IPS DF 19.7 (cell line): ENCODE measurements at places on chromosomes 3 and 15.

- DNase-seq, result no peak
Observed at GRCh38 chr3:196793246-196793645, 53.6 kb downstream of the PAK2 start.

DNA sequence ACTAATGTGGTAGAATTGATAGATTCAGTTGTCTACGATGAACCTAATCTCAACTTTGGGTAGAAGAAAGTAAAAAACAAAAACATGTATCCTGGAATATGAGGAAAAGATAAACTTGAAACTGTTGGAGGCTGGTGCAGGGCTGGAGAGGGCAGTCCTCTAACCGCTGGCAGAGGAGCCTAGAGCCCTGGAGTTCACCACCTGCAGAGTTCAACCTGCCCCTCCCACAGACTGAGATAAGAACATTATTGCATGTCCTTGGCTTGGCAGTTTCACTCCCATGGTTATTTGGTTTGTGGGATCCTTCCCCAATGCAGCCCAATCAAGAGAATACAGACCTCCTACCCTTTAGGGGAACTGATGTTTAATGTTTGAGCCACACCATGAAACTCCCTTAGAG lies 53.2 kb upstream of the GATM start:
- DNase-seq, result no peak

DNA sequence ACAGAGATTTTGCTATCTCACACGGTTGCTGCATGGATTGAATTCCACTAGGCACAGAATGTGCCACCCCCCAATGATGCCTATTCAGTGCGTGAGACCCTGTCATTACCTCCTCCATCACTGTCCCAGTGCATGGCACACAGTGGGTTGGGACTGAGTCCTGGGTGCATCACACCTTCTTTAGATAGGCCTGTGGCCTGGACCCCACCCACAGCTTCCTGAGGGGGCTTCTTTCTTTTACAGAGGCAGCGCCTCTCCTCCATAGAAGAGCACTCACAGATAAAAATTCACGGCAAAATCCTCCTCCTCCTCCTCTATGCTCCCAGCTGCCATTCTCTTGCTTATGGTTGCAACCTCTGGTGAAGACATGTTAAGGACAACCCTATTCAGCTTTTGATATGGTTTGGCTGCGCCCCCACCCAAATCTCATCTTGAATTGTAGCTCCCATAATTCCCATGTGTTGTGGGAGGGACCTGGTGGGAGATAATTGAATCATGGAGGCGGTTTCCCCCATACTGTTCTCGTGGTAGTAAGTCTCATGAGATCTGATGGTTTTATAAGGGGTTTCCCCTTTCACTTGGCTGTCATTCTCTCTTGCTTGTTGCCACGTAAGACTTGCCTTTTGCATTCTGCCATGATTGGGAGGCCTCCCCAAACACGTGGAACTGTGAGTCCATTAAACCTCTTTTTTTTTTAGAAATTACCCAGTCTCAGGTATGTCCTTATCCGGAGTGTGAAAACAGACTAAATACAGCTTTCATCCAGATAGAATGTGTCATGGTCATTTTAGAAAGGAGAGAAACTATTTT lies 147.6 kb downstream of the KLF13 start:
- DNase-seq, result no peak

GRCh38 chr15:99207672-99208071 lies 41.7 kb downstream of the TTC23 start:
- no peak for DNase-seq

DNA sequence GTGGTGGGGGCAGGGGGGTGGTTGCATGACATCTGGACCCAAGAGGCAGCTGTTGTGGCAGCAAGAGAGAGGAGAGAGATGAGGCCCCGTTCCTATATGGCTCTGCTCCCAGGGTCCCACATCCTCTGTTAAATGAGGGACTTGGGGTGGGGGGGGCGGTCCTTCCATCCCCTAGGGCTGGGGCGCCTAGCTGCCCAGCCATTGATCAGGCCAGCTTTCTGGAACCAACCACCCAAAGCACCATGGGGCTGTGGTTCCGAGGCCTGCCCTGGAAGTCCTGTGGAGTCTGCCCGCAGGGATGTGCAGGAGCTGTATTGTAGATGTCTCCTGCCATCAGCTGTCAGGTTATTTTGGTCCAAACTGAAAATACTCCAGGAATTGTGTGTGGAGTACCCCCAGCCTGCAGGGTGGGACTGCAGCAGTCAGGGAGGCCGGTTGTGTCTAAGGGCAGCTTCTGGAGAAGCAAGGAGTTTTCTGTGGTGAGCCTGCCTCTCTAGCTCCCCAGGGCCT lies 5.2 kb downstream of the FURIN start:
- DNase-seq, result no peak

DNA sequence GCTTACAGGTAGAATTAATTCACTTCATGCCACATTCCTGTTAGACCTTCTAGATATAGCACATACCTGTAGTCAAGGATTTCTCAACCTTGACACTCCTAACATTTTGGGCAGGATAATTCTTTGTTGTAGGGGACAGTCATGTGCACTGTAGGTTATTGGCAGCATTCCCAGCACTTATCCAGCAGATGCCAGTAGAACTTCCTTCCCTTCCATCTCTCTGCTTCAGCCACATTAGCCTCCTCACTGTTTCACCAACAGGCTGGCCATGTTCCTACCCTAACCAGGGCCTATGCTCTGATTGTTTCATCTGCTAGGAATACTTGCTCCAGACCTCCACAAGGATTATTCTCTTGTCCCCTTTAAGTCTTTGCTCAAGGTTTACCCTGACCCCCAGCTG lies 68.0 kb upstream of the STAC start:
- peak; percentile 2 for DNase-seq

DNA sequence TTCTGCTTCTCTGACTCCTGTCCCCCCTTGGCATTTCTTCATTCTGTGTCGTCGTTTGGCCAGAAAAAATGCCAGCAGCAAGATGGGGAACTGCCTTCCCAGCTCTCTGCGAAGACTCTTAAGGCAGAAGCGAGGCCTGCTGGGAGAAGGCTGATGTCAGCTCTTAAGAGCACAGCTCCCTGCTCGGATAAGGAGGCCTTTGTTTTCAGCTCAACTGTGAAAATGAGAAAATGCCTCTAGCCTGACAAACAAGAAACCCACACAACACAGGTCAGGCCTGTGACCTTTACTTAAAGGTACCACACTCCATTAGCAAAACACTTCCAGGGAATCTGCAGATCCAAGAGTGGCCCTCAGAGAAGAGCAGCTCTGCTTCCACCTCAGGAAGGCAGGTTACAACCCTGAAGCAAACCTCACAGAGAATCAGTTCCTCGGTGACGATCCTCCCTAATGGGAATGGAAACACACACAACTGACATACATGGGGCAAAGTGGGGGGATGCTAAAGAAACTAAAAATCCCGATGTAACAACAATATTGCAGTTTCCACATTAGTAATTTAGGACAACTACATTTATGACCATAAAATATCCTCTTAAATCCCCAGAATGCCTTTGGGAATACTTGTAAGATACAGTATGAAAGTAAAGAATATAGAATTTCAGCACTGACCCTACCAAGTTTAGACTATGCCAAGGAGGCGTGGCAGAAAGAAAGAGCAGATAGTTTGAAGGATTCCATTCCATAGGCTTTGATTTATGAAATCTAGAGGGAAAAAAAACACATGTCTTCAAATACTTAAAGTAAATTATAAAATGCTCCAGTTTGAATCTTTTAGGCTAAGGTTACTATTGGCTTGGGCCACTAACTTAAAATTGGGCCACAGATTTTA lies 52.1 kb downstream of the VGLL4 start:
- DNase-seq, result no peak

DNA sequence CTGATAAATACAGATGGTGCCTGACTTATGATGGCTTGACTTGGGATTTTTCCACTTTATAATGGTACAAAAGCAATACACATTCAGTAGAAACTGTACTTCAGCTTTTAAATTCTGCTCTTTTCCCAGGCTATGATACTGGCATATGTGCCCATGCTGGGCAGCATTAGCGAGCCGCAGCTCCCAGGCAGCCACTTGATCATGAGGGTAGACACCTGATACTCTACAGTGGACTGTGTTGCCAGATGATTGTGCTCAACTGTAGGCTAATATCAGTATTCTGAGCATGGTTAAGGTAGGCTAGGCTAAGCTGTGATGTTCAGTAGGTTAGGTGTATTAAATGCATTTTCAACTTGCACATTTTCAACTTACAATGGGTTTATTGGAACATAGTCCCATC lies 17.7 kb upstream of the FEM1B start:
- DNase-seq, result no peak

GRCh38 chr3:13316603-13317002 lies 103.5 kb downstream of the NUP210 start:
- no peak for DNase-seq

DNA sequence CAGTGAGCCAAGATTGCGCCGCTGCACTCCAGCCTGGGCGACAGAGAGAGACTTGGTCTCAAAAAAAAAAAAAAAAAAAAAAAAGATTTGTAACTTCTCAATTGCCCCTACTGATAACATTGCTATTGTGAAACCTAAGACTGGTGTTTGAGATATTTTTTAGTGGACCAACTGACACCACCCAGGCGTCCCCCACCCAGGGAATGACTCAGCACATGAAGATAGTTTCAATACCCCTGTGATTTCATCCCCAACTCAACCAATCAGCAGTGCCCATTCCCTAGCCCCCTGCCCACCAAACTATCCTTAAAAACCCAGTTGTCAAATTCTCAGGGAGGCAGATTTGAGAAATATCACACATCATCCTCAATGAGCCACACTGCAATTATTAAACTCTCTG lies 76.9 kb downstream of the TTBK2 start:
- no peak for DNase-seq

DNA sequence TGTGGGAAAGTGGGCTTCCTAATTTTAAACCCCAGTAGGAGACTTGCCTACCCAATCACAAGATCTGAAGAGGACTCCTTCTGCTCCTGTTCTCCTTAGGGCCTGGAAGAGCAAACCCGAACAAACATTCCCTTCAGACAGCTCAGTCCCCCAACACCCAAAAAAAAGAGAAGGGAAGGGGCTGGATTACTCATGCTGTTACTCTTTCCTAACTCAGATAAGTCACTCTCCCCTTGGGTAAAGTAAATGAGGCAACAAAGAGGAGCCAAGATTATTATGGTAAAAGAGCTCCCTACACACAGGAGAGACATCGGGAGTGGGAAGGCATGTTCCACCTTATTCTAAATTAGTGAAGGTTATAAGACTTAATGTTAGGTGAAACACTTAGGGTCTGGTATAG lies 18.1 kb upstream of the LEKR1 start:
- no peak for DNase-seq

DNA sequence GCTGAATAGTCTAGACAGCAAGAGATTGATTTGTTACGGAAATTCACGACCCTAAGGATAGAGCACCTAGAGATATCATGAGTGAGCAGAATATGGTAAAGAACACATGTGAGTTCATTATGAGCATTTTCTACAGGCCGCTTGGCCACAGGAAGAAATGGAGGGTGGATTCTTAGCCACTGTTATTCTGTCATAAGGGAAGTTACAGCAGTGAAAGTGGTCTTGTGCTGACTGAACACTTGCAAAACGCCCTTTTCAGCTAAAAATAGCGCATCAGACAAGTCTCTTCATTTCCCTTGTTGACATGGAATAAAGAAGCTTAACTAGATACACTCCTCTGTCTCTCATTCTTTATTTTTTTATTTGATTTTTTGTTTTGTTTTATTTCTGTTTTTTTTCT lies 19.8 kb downstream of the DGKG start:
- no peak for DNase-seq

DNA sequence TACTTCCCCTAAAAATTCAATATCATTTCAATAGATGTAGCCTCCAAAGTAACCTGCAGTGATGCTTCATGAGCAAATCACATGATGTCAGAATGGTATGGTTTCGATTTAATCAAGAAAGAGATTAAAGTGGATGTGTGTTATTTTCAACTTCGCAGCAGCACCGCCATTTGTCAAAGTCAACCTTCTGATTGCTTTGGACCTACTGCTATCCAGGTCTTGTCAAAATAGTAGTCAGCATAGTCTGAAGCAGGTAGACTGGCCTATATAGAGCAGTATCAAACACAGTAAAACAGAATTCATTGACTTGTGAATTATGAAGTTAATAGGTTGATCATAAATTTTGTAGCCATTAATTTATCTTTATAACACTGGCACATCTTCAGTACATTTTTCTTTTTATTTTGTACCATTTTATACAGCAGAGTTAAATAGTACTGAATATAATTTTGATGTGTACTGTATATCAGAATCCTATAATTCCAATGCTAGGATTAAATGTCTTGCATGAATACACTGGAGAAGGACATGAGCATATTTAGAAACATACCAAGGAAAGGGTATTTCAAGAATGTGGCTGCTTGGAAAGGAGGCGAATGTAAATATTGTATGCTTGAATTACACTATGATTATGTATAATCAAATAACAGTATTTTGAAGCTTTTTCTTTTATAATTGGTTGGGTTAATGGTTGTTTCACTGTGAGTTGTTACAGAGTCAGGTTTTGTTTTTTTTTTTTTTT lies 79.6 kb downstream of the CDIN1 start:
- no peak for DNase-seq

- DNase-seq, result no peak
Observed at GRCh38 chr3:150729682-150730360, 26.1 kb upstream of the ERICH6 start.

DNA sequence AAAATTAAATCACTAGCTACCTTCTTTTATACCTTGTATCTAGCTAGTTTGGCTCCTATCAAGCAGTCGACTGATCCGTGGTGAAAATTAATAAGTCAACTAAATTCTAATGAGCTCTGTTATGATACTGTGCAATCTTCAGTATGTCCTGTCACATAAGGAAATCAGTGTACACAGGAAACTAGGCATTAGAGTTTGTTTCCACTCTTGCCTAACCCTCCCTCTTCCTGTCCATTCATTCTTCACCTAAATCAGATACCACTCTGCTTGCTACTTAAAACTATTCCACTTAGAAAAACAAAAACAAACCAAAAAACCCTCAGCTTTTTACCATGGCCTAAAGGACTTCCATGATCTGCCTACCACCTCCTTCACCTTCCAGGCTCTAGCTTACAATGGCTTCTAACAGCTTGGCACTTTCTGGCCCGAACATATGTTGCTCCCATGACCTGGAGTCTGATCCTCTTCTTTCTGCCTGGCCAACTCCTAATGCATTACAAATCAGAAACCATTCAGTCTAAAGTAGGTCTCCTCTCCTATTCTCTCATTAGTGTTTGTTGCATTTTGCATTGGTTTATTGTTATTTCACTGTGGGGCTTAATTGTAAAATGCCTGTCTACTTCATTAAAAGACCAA lies 7.9 kb downstream of the RFC4 start:
- DNase-seq, result no peak

DNA sequence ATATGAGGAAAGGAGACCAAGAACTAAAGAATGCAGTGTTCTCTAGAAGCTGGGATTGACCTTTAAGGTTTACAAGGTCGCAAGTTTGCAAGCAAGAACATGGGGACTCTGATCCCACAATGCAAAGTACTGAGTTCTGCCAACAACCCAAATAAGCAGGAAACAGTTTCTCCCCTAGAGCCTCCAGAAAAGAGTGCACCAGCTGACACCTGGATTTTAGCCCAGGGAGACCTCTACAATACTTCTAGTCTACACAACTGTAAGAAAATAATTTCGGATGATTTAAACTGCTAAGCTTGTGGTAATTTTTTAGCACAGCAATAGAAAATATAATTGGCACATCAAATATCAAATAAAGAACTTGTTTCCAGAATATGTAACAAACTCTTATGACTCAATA lies 46.4 kb downstream of the EHHADH start:
- no peak for DNase-seq
